ENCODE measurements at places on chromosomes 3 and 15. TPM values are rescaled to one million over a fixed set of nuclear protein-coding genes. Genes with fewer than 3 reads are reported as not detected.

The C3orf70 gene
- 3.3 TPM for polyA plus RNA-seq

The ALDH1A2 gene
- 0.50 TPM for polyA plus RNA-seq

The NOX5 gene
- 0.86 TPM for polyA plus RNA-seq

DNA sequence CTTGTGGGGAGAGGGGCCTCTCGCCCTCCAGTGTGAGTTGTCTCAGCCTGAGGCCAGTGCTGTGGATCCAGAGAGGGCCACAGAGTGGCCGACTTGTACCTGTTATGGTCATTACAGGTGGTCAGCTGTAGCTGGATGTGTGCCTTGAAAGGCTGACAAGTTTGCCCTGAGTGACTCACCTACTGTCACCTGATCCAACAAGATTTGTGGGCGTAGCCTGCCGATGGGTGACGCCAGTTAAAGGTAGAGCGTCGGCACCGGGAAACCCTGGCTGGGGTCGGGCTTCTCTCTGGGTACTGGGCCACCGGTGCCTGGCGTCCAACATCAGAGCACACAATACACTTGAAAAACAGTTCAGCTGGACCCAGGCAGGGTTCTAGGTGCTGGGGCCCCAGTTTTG lies 2.8 kb upstream of the ISG20 start:
- DNase-seq, result no peak

The MCTP2 gene
- polyA plus RNA-seq, result 9.5 TPM

The MAN2C1 gene
- polyA plus RNA-seq, result 42.5 TPM

- DNase-seq, result no peak
Measured at GRCh38 chr3:72127224-72127612, 342.3 kb upstream of the PROK2 start.

- DNase-seq, result peak; percentile 19
Measured at GRCh38 chr15:34725556-34725955, 29.2 kb downstream of the GJD2 start.

- DNase-seq, result no peak
Measured at GRCh38 chr15:54298396-54298795, 320.2 kb downstream of the UNC13C start.

GRCh38 chr3:141940194-141940776 lies 63.8 kb downstream of the ATP1B3 start:
- peak; percentile 48 for DNase-seq

The GJD2 gene
- not detected for polyA plus RNA-seq

The SOX14 gene
- not detected for polyA plus RNA-seq

- no peak for DNase-seq
Measured at GRCh38 chr3:20352546-20353179, 166.7 kb upstream of the SGO1 start.

- no peak for DNase-seq
Measured at GRCh38 chr15:55628369-55628730, 40.2 kb upstream of the PYGO1 start.

The RTP1 gene
- not detected for polyA plus RNA-seq

- DNase-seq, result no peak
Measured at GRCh38 chr3:194928227-194928626, 242.5 kb downstream of the FAM43A start.

The DGKG gene
- not detected for polyA plus RNA-seq

DNA sequence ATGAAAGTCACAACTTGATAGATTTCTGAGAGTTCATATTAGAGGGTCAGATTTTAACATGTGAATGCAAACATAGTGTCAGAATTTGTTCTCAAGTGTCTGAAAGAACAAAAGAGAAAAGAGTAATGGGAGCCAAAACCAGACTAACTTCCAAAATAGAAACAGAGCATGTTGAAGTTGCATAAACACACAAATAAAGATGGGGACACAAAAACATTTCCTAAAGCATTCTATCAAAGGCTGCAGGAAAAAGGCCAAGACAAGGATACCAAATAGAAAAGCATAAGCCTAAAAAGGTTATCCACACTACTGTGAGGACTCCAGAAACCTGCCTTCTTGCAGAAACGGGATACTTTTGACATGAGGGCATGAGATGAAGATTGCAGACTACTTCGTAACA lies 2.8 kb downstream of the FHIT start:
- DNase-seq, result no peak

- no peak for DNase-seq
Measured at GRCh38 chr3:42381551-42382082, 28.8 kb downstream of the LYZL4 start.

GRCh38 chr15:70306081-70306480 lies 208.4 kb upstream of the TLE3 start:
- DNase-seq, result no peak

Data from BJ (cell line).